ENCODE measurements at places on chromosomes 12 and 14.

DNA sequence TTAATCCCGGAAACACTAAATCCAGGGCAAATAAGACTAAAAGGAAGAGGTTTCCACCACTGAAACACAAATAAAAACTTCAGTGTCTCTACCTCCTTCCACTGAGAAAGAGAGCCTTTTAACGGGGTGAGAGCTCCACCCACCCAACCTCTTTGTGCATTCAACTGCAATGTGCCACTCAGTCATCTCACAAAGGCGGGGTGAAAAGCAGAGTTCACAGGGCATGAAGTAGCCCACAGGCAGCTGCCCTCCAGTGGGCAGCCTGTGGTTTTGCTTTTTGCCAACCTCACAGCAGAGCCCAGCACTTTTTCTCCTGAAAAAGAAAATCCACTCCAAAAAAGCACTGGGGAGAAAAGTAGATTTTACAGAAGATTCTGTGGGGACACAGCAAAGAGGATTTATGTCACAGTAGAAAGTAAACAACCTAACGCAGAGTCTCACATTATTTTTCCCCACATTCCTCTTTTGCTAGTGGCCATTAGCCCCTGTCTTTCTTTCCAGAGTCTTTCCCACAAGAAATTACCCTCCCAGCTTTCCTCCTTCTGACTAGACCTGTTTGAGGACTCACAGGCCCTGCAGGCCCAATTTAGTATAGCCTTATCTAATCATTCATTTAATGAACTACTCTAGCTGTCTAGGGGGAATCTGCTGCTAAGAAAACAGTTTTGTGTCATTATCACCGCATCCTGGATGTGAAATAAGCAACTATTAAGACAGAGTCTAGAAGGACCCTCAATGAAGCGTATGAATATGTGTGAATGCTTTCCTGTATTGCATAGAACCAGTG, 753.8 kb upstream of the FOXG1 start:
- no peak for DNase-seq

DNA sequence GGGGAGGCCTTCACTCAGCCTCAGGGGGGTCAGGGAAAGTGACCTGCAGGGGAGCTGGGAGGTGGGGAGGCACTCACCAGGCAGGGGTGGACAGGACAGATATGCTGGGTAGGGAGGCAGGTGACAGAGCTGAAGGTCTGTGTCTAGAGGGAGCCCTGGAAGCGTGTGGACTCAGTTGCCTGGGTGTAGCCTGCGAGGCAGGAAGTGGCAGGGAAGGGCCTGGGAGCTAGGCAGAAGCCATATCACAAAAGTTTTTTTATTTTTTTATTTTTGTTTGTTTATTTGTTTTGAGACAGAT, 39.3 kb downstream of the ARL6IP4 start:
- DNase-seq, result no peak

GRCh38 chr12:42407306-42407705, 81.3 kb downstream of the PPHLN1 start:
- no peak for DNase-seq

- DNase-seq, result no peak
These were observed 10.7 kb upstream of the PPFIBP1 start for GRCh38 chr12:27513155-27513824.

GRCh38 chr14:58465421-58465820, 37.9 kb downstream of the KIAA0586 start:
- peak; percentile 3 for DNase-seq

DNA sequence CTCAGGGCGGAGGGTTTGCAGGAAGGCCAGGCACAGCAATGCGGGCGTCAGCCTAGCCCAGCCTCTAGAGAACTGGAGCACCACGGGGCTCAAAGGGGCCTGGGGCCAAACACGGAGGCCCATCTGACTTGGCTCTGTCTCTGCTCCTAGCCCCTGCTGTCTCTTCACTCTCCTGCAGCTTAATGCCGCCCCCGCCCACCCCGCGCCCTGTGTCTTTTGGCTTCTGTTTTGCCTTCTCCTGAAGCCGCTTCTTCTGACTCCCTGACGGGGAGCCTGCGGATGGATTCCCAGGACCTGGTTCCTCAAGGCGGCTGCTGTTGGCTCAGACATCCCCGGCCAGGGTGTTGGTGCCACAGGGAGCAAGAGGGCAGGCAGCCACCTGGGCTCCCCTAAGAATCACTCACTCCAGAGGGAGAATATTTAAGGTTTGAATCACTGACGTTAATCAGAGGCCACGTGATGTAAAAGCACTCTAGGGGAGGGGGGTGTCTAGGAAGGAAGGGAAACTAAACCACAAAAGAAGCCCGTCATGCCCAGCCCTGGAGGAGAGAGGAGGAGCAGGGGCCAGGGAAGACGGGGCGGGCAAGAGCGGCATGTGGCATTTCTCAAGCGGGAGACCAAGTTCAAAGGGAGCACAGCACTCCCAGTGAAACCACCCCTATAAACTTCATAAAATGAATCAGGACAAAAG, 36.9 kb upstream of the PRMT8 start:
- peak; percentile 29 for DNase-seq

- peak; percentile 56 for DNase-seq
These were observed 45.8 kb upstream of the NCOR2 start for GRCh38 chr12:124613151-124613585.

- DNase-seq, result no peak
These were observed 106.2 kb downstream of the DAAM1 start for GRCh38 chr14:59294662-59294992.

GRCh38 chr14:89773151-89773550, 181.4 kb downstream of the EFCAB11 start:
- no peak for DNase-seq

DNA sequence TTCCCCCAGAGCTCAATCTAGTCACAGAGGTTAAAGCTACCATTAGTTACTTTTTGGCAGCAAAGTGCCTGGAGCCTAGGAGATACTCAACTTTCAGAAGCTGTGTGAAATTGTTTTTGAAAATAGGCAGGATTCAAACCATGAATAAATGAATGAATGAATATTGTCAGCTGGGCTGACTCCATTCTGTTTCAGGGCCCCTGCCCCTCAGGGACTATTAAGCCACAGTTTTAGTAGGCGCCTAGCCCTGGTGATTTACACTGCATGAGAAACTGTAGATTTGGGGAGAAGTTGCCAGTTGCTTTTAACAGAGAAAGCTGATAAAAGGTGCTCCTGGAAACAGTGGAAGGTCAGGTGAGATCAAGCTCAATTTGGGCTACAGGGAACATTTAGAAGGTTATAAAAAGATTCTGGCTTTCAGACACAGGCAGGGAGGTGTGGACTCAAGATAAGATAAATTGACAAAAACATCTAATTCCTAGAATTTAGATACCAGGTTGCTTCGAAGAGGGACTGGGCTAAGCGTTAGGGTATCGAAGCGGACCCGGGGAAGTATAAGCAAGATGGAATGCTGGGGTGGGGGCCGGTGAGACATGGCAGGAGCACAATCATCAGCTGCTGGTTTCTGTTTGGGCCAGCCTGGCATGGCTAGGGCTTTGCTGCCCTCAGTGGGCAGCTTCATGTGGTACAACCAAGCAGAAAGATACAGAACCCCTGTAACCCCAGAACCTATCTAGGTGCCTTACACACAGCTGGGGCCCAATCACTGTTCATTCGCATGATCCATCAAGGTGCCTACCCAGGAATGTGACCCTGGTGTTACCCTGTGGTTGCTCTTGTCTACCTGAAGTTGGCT, 14.9 kb upstream of the CELA1 start:
- DNase-seq, result no peak

DNA sequence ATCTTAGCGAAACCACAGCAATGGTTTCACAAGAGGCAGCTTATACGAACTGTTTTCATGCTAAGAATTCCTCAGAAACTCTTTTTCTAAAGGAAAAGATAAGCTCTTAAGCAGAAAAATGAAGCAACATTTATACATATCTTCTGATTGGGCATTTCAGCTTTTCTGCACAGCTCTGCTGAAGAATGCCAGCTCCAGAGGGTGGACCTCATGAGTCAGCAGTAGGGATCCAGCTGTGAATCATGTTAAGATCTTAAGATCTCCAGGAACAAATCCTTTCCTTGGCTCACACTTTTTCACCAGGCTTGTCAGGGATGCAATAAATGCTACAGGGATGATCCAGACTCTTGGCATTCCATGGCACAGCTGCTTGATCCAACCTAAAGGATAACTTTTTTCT, 477.1 kb upstream of the CCDC196 start:
- DNase-seq, result peak; percentile 76

- no peak for DNase-seq
These were observed 22.9 kb downstream of the FBXW8 start for GRCh38 chr12:116933512-116934246.

DNA sequence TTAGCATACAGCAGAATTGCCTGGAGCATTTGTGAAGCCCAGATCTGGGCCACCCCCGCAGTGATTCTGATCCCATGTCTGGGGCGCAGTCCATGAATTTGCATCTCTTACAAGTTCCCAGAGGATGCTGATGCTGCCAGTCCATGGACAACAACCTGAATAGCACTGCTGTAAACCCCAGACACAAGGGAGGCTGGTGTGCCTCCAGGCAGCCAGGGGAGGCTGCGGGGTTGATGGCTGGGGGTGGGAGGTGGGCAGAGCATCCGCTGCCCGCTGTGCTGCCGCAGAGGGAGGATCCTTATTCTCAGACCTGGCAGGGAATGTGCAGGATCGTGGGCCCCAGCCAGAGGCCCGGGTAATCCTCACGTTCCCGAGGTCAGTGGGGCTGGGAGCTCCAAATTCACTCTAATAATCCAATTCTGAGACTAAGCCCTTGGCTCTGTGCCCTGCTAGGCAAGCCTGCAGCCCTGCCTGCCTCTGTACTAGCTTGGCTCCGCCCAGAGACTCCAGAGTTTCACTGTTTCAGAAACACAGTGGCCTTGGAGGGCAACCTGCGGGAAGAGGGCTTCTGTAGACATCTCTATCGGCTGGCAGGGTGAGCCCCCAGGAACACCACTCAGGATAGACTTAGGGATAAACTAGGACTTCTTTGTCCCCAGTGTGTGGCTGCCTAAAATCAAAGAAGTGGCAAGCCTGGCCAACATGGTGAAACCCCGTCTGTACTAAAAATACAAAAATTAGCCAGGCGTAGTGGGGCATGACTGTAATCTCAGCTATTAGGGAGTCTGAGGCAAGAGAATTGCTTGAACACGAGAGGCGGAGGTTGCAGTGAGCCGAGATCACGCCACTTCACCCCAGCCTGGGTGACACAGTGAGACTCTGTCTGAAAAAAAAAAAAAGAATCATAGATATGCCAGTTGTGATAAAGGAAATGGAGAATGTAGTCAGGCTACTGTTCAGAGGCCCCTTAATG, 17.8 kb upstream of the MLEC start:
- DNase-seq, result peak; percentile 29

DNA sequence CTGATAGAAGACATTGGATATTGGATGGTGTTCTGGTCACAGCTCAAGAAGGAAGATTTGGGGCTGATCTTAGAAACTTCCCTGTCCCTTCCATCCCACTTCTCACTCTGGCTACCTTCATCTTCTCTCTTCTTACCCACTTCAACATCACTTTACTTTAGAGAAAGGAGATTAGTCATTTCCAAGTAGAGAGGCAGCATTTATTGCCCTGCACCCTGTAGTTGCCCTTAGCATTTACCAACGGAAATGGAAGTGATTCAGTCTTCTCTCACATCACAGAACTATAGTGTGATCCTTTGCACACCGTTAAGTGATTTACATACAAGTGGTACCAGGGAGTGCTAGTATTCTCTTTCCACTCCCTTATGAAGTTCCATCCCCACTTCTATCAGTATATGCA, 52.4 kb downstream of the PHLDA1 start:
- no peak for DNase-seq

GRCh38 chr12:46266382-46266791, 2.5 kb downstream of the SLC38A1 start:
- no peak for DNase-seq

GRCh38 chr14:51020024-51020710, 74.7 kb downstream of the TRIM9 start:
- no peak for DNase-seq

DNA sequence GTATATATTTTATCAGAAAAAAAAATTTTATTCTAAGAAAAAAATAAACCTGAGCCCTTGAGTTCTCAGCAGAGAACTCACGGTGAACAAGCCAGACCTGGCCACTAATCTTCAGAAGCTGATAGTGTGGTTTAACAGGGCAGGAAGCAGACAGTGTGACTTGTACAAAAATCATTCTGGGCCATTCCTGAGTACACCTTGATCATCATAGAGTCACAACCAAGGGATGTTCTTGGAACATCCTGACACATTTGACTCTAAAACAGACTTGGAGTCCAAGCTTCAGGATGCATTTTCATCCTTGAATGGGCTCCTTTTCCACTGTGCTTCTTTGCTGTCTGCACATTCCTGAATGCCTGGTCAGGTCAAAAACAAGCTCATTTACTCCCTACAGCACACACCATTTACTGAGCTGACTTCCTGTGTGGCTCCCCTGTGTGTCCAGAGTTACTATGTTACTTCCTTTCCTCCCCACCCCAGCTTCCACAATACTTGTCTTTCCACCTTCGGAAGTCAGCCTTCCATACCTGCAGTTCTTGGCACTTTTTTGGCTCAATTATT, 112.0 kb downstream of the ANO6 start:
- no peak for DNase-seq

DNA sequence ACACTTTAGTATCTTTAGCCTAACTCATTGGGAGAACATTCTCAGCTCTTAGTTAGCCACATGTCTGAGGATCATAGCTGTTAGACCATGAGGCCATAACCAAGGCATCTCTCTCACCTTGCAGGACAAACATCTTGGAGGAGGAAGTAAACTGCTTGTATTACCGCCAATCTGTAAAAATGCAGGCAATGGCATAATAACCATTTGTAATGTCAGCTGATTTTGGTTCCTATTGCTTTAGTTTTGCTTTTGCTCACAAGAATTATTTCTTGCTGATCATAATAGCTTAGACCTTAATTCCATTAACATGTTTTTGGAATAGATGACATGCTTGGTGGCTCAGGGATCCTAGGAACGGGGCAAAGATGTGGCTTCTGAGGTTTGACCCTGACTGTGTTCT, 16.4 kb upstream of the GSG1 start:
- no peak for DNase-seq

DNA sequence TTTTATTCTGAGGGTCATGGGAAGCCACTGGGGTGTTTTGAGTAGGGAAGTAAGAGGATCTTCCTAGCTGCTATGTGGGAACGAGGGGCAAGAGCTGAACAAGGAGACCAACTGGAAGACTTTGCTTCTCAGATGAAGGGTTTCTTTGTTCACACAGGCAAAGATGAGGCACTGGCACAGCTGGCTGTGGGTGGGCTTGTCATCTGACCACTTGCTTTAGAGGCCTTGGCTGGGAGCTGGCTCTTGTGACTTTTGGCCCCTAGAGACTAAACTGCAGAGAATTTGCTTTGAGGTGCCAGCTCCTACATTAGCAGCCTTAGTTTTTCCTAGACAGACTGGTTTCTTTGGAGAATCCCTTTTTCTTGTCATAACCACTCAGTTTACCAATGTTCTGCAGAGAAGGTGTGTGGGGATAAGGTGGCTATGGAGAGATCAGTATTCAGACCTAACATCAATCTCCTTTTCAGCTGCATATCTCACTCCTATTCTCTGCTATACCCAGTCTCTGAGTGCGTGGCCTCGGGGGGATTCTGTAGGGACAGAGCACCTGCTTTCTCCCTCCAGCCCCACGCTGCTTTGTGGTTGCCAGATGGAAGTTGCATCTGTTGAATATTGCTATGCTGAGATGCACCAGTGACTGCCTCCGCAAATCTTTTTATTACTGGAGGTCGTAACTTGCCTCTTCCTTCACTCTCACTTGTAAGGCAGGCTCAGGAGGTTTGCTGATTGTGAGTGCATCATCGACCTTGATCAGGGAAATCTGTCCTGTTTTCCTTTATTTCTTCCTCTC, 12.7 kb downstream of the PPP2R5C start:
- no peak for DNase-seq
